Chondrocyte (in vitro differentiated cells): ENCODE measurements at places on chromosomes 11 and 22. TPM values are rescaled to one million over a fixed set of nuclear protein-coding genes. Genes with fewer than 3 reads are reported as not detected.

DNA sequence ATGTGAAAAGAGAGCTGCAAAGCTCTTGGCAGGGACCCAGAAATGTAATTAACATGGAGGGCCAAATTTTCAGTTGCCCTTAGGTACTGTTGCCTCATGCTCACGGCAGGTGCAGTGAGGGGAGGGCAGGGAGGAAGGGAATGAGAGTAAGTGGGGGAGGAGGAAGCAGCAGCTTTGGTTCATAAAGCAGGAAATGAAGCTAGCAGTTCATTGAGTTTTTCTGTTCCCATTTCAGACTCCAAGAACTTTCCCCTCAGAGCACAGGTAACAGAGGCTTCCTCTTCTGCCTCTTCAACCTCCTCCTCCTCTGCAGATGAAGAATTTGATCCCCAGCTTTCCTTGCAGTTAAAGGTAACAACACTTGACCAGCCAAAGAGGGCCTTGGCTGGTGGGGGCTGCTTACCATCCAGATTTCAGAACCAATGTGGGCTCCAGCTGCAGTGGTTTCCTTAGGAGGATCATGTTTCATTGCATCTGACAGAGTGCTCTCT is 57.9 kb upstream of the PARVA start:
- H3K4me3 ChIP-seq: no peak overlapping the region
- no peak for DNase-seq
- H3K36me3 ChIP-seq: peaks cover 14% of the 10 kb centered on the region
- H3K27ac ChIP-seq: no peak overlapping the region
- no peaks in the 10 kb centered on the region for H3K4me1 ChIP-seq

Gene DEPDC7
- 4.1 to 5.0 TPM (median 4.7 TPM) in 3 replicates for total RNA-seq

- no peaks in the 10 kb centered on the region for H3K4me1 ChIP-seq
- no peak for DNase-seq
- no peak overlapping the region for H3K4me3 ChIP-seq
These were observed 195.1 kb upstream of the TBCEL start for GRCh38 chr11:120828847-120829246.

Gene NEFH
- 2.8 to 3.5 TPM (median 2.9 TPM) in 3 replicates for total RNA-seq

GRCh38 chr11:20388096-20389055 is 860 bp downstream of the PRMT3 start:
- peak overlapping the region; percentile 95 for H3K4me3 ChIP-seq
- H3K27me3 ChIP-seq: no peaks in the 10 kb centered on the region
- H3K4me1 ChIP-seq: peaks cover 25% of the 10 kb centered on the region

DNA sequence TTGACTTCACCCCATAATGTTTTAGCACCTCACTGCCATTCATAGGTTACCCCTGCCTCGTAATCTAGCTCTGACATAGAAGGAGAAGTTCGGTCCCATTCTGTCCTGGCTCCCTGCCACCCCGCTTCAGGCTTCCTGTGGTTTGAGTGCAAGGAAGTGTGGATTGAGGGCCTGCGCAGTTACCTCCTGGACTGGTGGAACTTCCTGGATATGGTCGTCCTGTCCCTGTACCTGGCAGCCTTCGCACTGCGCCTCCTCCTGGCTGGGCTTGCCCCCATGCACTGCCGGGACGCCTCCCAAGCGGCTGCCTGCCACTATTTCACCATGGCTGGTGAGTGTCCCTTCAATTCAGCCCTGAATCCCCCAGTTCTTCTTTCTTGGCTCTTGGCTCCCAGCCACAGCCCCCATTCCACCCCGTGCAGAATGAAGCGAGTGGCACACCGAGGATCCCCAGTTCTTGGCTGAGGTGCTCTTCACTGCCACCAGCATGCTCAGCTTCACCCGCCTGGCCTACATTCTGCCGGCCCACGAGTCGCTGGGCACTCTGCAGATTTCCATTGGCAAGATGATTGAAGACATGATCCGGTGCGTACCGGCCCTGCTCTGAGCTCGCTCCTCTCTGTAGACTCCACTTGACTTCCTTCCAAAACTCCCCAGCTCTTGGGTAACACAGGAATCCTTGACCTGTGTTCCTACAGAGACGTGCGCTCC is 15.4 kb downstream of the ART5 start:
- peak; percentile 59 for DNase-seq
- no peaks in the 10 kb centered on the region for H3K27me3 ChIP-seq
- no peaks in the 10 kb centered on the region for H3K36me3 ChIP-seq
- H3K4me1 ChIP-seq: peaks cover 8% of the 10 kb centered on the region

- peak overlapping the region; percentile 97 for H3K27ac ChIP-seq
- H3K4me1 ChIP-seq: peaks cover 54% of the 10 kb centered on the region
- H3K4me3 ChIP-seq: peak overlapping the region; percentile 93
- H3K27me3 ChIP-seq: no peaks in the 10 kb centered on the region
- peak; percentile 87 for DNase-seq
These were observed 40.2 kb downstream of the DIXDC1 start for GRCh38 chr11:111977146-111978027.

DNA sequence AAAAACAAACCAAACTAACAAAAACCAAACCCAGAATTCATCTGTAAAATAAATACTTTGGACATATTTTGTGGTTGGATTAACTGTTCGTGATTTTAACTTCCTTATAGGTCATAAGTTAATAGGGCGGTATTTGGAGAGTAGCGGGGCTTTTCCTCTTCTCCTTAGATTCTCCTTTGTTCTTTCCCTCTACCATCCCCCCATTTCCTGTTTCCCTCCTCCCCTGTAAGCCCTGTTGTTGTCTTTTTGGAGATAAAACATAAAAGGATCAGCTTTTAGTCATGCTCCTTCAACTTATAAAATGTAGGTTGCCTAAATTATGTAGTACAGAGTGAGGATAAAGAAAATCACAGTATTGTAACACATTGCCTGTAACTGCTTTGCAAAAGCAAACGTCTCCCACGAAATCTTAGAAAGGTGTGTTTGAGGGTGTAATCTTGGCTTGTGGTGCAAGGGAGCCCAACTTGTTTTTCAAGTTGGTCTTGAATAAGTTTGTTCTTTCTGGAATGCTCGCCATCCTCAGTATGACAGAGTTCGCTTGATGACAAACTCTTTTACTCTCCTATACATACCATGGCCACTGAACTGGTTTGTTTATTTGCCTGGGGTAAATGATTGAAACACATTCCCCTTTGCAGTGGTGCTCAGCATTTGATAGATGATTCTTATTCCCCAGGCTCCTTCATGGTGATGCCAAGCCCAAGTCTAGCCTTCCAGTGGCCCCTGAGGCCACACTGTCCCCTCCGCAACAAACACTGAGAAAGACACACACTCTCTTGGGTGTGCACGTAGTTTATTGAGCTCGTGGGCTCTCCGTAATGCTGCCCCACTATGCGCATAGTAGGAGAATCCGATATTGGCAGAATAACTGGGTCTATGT is 49.4 kb downstream of the TEAD1 start:
- peaks cover 85% of the 10 kb centered on the region for H3K4me1 ChIP-seq
- DNase-seq: no peak
- no peaks in the 10 kb centered on the region for H3K36me3 ChIP-seq
- H3K4me3 ChIP-seq: no peak overlapping the region
- H3K27me3 ChIP-seq: no peaks in the 10 kb centered on the region
- peak overlapping the region; percentile 86 for H3K27ac ChIP-seq

DNA sequence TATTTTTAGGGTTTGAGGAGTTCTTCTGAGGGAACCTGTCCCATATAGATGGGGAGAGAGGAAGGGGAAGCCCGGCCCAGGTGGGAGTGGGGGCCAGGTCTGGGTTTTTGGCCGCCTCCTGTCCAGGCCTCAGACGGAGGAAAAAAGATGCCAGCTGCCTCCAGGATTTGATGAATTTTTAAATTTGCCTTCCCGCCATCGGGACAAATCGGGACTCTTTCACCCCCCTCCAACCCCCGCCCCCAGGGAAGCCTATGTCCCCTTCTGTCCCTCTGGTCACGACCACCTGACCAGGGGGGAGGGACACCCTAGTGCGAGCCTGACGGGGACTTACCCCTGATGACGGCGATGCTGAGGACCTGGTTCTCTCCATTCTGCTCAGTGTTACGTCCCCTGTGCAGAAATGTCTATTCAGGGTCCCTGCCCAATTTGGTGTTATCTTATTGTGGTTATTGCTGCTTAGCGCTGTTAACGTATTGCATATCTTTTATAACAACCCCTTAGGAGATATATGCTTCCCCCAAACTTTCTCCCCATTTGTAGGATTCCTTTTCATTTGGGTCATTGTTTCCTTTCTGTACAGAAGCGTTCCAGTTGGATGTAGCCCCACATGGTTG is 115.9 kb upstream of the GRK3 start:
- H3K4me1 ChIP-seq: peaks cover 39% of the 10 kb centered on the region
- DNase-seq: no peak
- H3K27ac ChIP-seq: peak overlapping the region; percentile 94
- no peaks in the 10 kb centered on the region for H3K36me3 ChIP-seq
- peak overlapping the region; percentile 97 for H3K4me3 ChIP-seq

Gene MS4A7
- total RNA-seq: not detected in 3 replicates

GRCh38 chr11:15471048-15471894 is 356.5 kb downstream of the INSC start:
- no peak for DNase-seq
- H3K36me3 ChIP-seq: no peaks in the 10 kb centered on the region

Gene OR51B5
- 0.20 TPM in 1 of 3 replicates, not detected in the others for total RNA-seq

DNA sequence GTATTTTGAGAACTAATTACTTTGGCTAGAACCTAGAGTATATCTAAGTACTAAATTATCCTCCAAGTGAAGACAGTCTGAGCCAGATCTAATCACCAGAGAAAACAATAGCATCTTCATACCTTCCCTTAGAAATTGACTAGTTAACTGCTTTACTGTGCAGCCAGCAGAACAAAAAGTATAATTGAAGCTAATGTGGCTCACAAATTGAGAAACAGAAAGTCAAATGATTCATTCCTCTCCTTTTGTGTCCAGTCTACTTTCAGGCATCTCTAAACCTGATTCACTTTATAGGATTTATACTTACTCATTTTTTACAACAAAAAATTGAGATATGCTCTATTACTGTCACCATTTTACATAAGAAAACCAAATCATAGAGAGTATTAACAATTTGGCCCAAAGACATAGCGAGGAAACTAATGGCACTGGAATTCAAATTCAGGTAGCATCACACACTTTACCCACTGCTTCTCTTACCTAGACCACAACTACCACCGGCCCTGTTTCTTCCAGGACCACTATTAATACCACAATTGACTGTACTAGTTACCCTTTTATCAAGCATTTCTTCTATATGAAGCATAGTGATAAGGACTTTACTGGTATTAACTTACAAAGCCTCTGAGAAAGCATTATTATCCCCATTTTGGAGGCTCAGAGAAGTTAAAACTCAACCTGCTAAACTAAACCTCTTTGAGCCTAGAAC is 1402.6 kb upstream of the TENM4 start:
- no peaks in the 10 kb centered on the region for H3K36me3 ChIP-seq
- peaks cover 3% of the 10 kb centered on the region for H3K27me3 ChIP-seq
- H3K4me1 ChIP-seq: no peaks in the 10 kb centered on the region

DNA sequence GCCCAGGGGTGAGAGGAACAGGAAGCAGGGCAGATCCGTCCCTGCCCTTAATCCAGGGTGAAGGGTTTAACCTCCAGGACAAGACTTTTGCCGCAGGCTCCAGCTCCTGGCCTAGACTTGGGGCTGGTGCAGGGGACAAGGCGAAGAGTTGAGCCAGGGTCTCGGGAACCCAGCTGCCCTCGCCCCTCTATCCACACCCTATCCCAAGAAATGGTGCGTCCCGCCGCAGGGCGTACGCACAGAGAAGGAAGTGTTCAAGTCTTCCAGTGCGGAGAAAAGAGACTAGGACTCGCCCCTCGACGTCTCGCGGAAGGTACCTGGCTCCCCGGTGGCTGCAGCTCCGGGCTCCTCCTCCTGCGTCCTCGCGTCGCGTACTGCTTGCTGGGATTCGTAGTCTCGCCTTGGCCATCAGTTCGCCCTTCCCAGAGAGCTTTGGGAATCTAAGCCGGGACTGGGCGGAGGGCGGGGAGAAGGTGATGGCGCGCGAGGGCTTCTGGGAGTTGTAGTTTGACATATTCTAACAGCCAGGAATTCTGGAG is at the start of gene ZMAT5:
TSS of gene ZMAT5 (minus strand) at position 376 of the 539 bp plus-strand sequence. CDS start 18,463 bp downstream, outside the sequence.
- H3K27me3 ChIP-seq: no peaks in the 10 kb centered on the region
- H3K27ac ChIP-seq: peak within 1 kb of the TSS; percentile 94
- H3K36me3 ChIP-seq: peaks cover 2% of the 10 kb centered on the region
- peaks cover 19% of the 10 kb centered on the region for H3K4me1 ChIP-seq
- peak within 1 kb of the TSS; percentile 100 for H3K4me3 ChIP-seq

Gene ABTB2
- total RNA-seq: 2.2 to 3.1 TPM (median 3.1 TPM) in 3 replicates

Gene TTLL12
- 33.5 to 36.4 TPM (median 35.6 TPM) in 3 replicates for total RNA-seq

DNA sequence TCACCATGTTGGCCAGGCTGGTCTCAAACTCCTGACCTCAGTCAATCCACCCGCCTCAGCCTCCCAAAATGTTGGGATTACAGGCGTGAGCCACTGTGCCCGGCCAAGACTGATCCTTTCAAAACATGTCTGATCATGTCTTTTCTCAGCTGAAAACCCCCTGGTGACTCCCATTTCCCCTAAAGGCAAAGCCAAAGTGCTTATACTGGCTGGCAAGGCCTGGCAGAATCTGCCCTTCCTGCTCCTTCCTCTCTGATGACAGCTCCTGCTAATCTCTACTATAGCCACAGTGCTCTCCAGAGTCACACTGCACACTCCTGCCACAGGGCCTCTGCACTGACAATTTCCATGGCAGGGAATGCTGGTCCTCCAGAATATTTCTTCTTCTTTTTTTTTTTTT is 2.6 kb upstream of the MCHR1 start:
- H3K36me3 ChIP-seq: no peaks in the 10 kb centered on the region
- peaks cover 4% of the 10 kb centered on the region for H3K27me3 ChIP-seq
- DNase-seq: no peak
- H3K4me3 ChIP-seq: no peak overlapping the region
- H3K4me1 ChIP-seq: peaks cover 15% of the 10 kb centered on the region
- H3K27ac ChIP-seq: no peak overlapping the region

GRCh38 chr22:23691748-23692423 is 1.1 kb downstream of the RGL4 start:
- DNase-seq: peak; percentile 68
- no peaks in the 10 kb centered on the region for H3K4me1 ChIP-seq
- no peak overlapping the region for H3K27ac ChIP-seq
- peaks cover 28% of the 10 kb centered on the region for H3K36me3 ChIP-seq
- no peaks in the 10 kb centered on the region for H3K27me3 ChIP-seq

Gene PELI3
- total RNA-seq: 9.1 to 10.5 TPM (median 10.0 TPM) in 3 replicates

- no peak overlapping the region for H3K4me3 ChIP-seq
- no peak overlapping the region for H3K27ac ChIP-seq
- no peaks in the 10 kb centered on the region for H3K36me3 ChIP-seq
These were observed 2.8 kb upstream of the CDKN1C start for GRCh38 chr11:2888266-2888968.

Gene OR51B2
- not detected in 3 replicates for total RNA-seq

Gene DKK3
- 575 to 655 TPM (median 579 TPM) in 3 replicates for total RNA-seq

DNA sequence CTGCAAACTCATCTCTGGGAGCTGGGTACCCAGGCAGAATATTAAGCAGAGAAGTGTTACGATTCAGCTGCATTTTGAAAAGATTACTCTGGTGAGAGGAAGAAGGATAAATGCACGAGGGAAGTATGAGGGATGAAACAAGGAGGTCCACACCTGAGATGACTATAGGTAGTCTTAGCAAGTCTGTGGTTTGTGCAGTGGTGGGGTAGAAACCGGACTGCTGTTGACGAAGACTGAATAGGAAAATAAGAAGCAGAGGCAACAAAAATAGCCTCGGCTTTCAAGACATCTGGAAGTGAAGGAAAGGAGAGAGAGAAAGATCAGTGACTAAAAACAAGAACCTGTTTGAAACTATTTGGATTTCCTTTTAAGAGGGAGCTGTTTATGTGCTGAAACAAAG is 810.8 kb downstream of the OPCML start:
- no peaks in the 10 kb centered on the region for H3K27me3 ChIP-seq
- DNase-seq: no peak
- no peak overlapping the region for H3K27ac ChIP-seq
- H3K4me1 ChIP-seq: peaks cover 11% of the 10 kb centered on the region
- H3K36me3 ChIP-seq: no peaks in the 10 kb centered on the region
- H3K4me3 ChIP-seq: no peak overlapping the region

- no peaks in the 10 kb centered on the region for H3K27me3 ChIP-seq
- DNase-seq: no peak
- H3K36me3 ChIP-seq: no peaks in the 10 kb centered on the region
- H3K4me1 ChIP-seq: peaks cover 47% of the 10 kb centered on the region
- H3K27ac ChIP-seq: peak overlapping the region; percentile 9
These were observed 220.1 kb downstream of the BLID start for GRCh38 chr11:121895919-121896318.

Gene KIF18A
- 2.6 to 3.0 TPM (median 2.9 TPM) in 3 replicates for total RNA-seq
